ENCODE measurements at places on chromosomes 4 and X.

- DNase-seq: no peak
Measured at GRCh38 chr4:159104694-159105414, 2.0 kb downstream of the RAPGEF2 start.

- DNase-seq: no peak
Measured at GRCh38 chr4:144572660-144573059, 73.3 kb upstream of the HHIP start.

GRCh38 chrX:9759337-9759736, 6.3 kb downstream of the GPR143 start:
- no peak for DNase-seq

DNA sequence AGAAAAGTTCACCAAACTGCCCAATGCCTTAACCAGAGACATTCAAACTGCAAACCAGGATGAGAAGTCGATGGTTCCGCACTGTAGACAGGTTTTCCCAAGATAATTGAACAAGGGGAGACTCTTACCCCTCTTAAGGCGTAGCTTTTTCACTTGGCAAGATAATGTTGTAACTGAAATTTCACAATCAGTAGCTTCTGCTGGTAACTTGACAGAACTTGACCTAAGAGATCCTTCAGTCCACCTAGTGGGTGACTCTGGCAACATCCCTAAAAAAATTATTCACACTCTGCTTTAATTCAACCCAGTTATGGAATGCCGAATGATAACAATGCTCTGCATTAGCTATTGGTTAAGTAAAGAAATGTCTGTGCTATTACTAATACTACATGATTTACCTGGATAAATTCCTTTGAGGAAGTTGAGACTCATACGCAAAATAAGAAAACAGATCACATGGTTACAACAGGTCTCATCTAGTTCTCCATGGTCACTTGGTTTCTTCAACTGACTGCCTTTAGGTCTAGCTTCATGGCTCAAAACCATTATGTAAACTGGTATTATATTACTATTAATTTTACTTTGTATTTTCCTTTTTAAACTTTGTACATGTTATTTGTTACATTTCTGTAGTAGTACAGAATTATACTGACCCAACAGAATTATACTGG, 9.1 kb downstream of the ELF2 start:
- DNase-seq: no peak

- DNase-seq: no peak
Measured at GRCh38 chr4:33149658-33150524, 2429.7 kb downstream of the PCDH7 start.

GRCh38 chr4:9849538-9849920, 68.1 kb downstream of the DRD5 start:
- no peak for DNase-seq

DNA sequence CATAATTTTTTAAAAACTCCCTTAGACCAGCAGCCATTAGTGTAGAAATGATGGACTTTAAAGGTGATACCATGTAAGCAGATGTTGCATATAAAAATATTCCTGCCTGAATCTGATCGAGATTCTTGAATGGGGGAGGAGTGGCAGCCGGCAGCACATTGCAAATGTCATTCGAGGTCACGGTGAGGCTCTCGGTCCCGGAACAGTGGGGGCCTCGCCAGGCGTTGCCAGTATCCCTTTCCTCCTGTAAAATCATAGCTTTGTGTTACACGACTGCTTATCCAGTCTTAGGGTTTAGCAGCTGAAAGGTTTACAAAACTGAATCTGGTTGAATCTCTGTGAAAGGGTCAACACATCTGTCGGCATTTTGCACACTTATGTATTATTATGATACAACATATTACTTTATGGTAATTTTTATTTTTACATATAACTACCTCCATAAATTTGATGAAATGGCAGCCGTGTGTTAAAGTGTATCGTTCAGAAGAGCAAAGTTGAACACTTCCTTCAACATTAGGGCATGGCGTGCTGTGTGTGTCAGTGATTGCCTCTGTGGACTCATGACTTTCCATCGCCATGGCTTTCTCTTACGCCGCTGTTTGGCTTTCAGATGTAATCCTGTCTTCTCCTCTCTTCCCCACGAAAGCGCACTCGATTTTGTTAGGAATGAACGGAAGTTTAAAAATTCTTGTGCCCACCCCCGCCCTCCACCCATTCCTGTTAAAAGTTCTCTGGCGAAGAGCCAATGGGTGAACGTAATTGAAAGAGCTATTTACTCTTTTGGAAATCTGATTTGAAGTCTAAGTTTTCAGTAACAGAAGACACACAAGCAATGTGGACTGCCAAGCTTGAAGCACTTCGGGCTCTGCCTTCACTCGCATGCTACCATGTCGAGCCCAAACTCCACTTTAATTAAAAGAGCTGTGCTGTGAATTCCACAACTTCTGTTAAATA, 114.8 kb downstream of the STOX2 start:
- no peak for DNase-seq

DNA sequence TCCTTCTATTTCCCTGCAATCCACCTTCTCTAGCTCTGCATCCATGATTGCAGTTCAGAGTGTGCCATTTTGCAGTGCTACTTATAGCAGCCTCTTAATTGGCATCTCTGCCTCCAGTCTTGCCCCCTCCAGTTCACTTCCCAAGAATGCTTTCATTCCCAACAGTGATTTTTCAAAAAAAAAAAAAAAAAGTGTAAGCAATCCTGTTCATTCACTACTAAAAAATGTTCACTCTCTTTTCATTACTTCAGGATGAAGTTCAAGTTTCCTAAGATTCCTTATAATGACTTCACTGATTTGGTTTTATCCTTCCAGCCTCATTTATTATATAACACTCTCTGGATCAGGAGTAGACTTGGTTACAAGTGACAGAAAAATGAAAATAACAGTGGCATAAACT, 124.7 kb upstream of the LNX1 start:
- no peak for DNase-seq

DNA sequence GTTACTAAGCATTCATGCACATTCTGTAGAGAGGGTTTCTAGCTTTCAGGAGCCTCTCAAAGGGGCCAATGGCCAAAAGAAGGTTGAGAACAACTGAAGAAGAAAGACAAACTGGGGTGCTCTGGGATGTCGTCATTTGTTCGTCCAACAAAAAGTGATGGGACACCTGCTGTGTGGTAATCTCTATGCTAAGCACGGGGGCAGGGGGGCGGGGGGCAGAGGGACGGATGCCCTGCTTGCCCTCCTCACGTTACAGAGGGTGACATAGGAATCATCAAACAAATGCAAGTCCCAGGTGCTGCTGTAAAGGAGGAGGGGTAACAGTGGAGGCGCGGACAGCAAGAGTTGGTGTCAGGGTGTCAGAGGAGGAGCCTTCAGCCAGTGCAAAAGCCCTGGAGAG, 12.8 kb upstream of the CRMP1 start:
- no peak for DNase-seq

GRCh38 chr4:70743731-70744130, 22.0 kb downstream of the RUFY3 start:
- no peak for DNase-seq

- no peak for DNase-seq
Measured at GRCh38 chr4:896216-896615, 35.9 kb downstream of the GAK start.

Measured in activated CD4-positive, alpha-beta T cell treated with anti-CD3 and anti-CD28 coated beads, Interleukin-2, amount 50 U/mL, for 1 hour (primary cell).